ENCODE measurements at places on chromosomes 16 and 17. TPM values are rescaled to one million over a fixed set of nuclear protein-coding genes. Genes with fewer than 3 reads are reported as not detected.
A peak's percentile ranks its signal among the peaks of the same experiment; 100 is the strongest.

DNA sequence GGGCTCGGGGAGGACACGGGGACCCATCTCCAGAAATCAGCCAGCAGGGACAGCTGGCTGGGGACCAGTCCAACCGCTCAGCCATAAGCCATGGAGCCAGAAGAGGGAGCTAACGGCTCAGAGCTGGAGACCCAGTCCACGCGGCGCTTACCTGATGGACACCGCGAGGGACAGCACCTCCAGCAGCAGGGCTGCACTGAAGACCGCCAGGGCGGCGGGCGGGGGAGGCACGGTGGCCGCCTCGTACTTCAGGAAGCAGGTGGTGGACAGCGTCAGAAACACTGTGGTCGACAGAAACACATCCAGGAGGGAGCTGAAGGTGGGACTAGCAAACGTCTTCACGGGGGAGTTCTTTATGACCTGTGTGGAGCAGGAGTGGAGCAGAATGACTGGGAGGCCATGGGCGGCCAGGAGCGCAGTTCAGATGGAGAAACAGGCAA is 102.6 kb upstream of the CREBBP start:
- no peaks in the 10 kb centered on the region for H3K27me3 ChIP-seq
- no peak overlapping the region for H3K4me3 ChIP-seq
- H3K4me1 ChIP-seq: no peaks in the 10 kb centered on the region
- peak; percentile 89 for DNase-seq
- H3K27ac ChIP-seq: no peak overlapping the region

The ANKRD40CL gene
- not detected for total RNA-seq

The C16orf96 gene
- total RNA-seq: 0.88 TPM

DNA sequence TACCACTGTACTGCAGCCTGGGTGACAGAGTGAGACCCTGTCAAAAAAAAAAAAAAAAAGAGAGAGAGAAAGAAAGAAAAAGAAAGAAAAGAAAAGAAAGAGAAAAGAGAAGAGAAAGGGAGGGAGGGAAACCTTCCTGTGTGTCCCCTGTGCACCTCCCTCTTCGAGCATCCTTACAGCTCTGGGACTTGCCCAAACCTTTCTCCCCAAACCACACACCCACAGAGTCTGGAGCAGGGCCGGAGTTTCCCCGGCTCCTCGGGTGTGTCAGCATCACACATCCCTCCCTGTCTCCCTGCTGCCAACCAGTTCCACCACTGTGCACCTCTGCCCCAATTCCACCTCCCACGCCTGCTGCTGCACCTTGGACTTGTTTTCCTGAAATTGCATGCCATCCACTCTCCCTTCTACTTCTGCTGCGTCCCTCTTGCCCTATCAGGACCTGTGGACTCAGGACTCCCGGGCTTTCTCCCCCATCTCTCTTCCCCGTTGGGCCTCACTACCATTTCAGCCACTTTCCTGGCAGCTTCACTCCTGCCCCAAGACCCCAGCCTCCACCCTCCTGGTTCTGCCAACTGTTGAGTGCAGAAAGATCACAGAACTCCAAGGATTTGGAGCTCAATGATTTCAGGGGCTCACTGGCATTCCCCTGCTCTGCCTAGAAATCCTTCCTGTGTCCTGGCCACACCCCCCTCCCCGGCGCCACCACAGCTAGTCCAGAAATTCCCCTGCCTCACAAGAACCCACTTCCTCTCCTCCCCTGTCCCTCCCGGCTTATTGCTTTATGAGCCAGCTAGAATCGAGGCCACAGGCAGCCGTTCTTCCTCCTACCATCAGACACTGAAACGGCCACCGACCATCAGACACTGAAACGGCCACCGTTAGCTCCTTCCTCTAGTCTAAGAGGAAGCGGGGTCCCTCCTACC is 3.7 kb upstream of the CDK3 start:
- H3K27ac ChIP-seq: no peak overlapping the region
- H3K36me3 ChIP-seq: no peaks in the 10 kb centered on the region

DNA sequence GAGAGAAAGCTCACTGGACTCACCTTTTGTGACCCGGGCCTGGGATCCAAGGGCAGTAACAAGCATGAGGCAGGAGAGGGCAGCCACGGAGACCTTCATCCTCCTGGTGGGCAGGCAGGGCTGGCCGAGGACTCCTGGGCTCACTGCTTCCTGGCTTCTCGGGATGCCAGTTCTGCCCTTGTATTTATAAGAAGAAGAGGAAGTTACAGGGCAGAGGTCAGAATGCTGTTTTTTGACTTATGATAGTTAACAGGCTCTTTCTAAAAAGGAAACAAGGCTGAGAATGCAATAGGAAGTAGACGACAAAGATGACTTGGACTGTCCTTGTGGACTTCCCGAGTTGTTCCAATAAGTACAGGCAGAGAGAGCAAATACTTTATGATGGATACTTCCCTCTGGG is at the start of gene CCL23:
Gene CCL23 (minus strand): TSS at position 174 of the 400 bp plus-strand sequence. CDS start 75 bp downstream, at position 99.
- no peaks in the 10 kb centered on the region for H3K36me3 ChIP-seq
- no peak within 1 kb of the TSS for H3K4me3 ChIP-seq

GRCh38 chr16:88730632-88731607 is 24.6 kb downstream of the CTU2 start:
- no peaks in the 10 kb centered on the region for H3K27me3 ChIP-seq
- no peak for DNase-seq
- no peak overlapping the region for H3K27ac ChIP-seq
- peaks cover 35% of the 10 kb centered on the region for H3K36me3 ChIP-seq
- H3K4me1 ChIP-seq: no peaks in the 10 kb centered on the region
- no peak overlapping the region for H3K4me3 ChIP-seq

GRCh38 chr16:68575082-68575481 is 36.0 kb downstream of the ZFP90 start:
- H3K27ac ChIP-seq: no peak overlapping the region
- H3K4me1 ChIP-seq: no peaks in the 10 kb centered on the region
- H3K27me3 ChIP-seq: no peaks in the 10 kb centered on the region
- no peak overlapping the region for H3K4me3 ChIP-seq

The SNX20 gene
- total RNA-seq: 1.2 TPM

The KRTAP2-1 gene
- not detected for total RNA-seq

The FTO gene
- 125 TPM for total RNA-seq

The TMEM106A gene
- total RNA-seq: 12.7 TPM

The SOST gene
- total RNA-seq: not detected

GRCh38 chr16:22813948-22814710 is at the start of gene HS3ST2:
Gene HS3ST2, plus strand, starts transcription at chr16:22814162. Its CDS starts 449 bp downstream, at chr16:22814611.
- no peak within 1 kb of the TSS for H3K27ac ChIP-seq
- DNase-seq: peak; percentile 5
- H3K4me3 ChIP-seq: peak within 1 kb of the TSS; percentile 30
- no peaks in the 10 kb centered on the region for H3K36me3 ChIP-seq

DNA sequence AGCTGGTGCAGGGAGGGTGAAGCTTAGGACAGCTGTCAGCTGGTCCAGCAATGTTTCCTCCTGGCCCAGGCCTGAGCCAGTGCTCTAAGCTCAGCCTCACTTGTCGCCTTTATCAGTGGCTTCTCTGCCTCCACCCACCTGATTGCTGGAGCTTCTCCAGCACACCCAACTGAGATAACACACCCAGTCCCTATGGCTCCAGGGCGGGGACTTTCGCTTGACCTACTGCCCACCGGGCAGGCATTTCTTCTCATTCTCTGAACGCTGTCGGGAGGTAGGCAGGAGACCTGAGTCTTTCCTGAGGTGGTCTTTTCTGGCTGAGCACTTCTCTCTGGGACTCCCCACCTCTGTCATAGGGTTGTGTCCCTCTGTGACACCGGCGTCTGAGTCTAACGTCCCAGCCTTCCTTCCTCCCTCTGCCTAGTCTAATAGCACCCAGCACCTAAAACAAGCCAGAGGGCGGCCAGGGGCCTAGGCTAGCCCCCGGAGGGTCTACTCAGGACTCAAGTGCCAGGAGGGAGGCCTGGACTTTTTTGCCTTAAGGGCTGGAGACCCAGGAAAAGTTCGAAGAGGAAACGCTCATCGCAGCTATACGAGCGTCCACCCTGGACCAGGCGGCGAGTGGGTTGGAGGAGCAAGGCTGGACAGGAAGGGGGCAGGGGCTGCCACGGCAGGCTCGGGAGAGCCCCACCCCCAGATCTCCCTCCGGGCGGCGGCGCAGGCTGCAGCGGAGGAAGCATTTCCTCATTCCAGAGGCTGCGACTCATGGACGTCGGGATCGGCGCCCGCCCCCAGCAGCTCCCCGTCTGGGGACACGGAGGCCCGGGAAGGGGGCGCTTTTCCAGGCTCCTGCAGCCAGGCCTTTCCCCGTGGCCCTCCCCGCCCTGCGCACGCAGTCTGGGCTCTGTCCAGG is 756 bp downstream of the TAX1BP3 start:
- H3K4me1 ChIP-seq: peaks cover 14% of the 10 kb centered on the region
- H3K27ac ChIP-seq: peak overlapping the region; percentile 99
- H3K27me3 ChIP-seq: no peaks in the 10 kb centered on the region
- DNase-seq: peak; percentile 84

The KRT28 gene
- not detected for total RNA-seq

GRCh38 chr17:60695960-60696359 is 18.3 kb downstream of the BCAS3 start:
- no peak overlapping the region for H3K27ac ChIP-seq
- H3K4me1 ChIP-seq: no peaks in the 10 kb centered on the region
- H3K36me3 ChIP-seq: no peaks in the 10 kb centered on the region
- H3K27me3 ChIP-seq: no peaks in the 10 kb centered on the region
- DNase-seq: no peak

GRCh38 chr17:71111460-71111859 is 942.1 kb downstream of the KCNJ2 start:
- DNase-seq: no peak
- H3K27ac ChIP-seq: no peak overlapping the region
- H3K36me3 ChIP-seq: no peaks in the 10 kb centered on the region
- no peaks in the 10 kb centered on the region for H3K27me3 ChIP-seq

- no peaks in the 10 kb centered on the region for H3K36me3 ChIP-seq
- H3K4me1 ChIP-seq: no peaks in the 10 kb centered on the region
- H3K27me3 ChIP-seq: no peaks in the 10 kb centered on the region
- no peak for DNase-seq
- no peak overlapping the region for H3K27ac ChIP-seq
Measured at GRCh38 chr17:6413065-6413464, 21.9 kb downstream of the AIPL1 start.

The GRIN2A gene
- 0.11 TPM for total RNA-seq

GRCh38 chr16:14445937-14446715 is 183.9 kb downstream of the PARN start:
- no peak overlapping the region for H3K27ac ChIP-seq
- H3K4me1 ChIP-seq: peaks cover 7% of the 10 kb centered on the region
- H3K27me3 ChIP-seq: no peaks in the 10 kb centered on the region
- DNase-seq: no peak

The KCNJ12 gene
- total RNA-seq: 2.4 TPM

DNA sequence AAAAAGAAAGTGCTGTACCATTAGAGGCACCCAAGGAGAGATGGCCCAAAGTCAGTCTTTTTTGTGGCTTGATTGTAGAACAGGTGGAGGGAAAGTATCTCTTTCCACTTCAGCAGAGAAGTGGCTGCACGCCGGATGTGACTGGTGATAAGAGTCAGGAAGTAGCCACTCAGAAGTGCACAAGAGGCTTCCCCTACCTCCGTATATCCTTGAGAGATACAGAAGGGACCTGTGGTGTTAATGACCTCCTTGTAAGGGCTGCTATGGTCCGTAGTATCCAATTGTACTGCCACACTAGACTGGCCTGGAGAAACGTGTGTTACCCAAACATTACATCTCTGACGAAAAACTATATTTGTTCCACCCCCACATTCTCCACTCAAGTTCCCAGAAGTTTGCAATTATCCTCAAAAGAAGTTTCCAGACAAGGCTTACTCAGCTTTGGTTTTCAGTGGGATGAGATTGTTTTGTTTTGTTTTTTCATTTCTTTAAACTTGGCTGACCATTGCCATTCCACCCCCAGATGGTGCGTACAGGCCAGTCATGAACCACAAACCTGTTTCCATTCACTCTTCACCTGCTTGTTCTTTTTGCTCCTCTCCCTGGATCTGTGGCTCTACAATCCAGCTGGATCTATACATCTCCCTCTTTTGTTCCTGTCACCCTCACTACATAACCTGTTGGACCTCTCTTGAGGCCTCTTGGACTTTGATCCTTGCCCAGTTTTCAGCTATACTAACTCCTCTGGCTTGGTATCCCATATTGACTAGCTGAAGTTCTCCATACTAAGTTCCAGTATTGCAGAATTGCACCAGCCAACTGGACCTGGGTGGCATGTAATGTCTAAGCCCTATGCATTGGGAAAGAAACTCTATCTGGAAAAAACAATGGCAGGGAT is 20.7 kb upstream of the MED13 start:
- DNase-seq: peak; percentile 41
- no peak overlapping the region for H3K27ac ChIP-seq
- no peak overlapping the region for H3K4me3 ChIP-seq
- no peaks in the 10 kb centered on the region for H3K36me3 ChIP-seq
- no peaks in the 10 kb centered on the region for H3K27me3 ChIP-seq

GRCh38 chr16:69626256-69626655 is 60.5 kb downstream of the NFAT5 start:
- peaks cover 9% of the 10 kb centered on the region for H3K4me1 ChIP-seq
- no peaks in the 10 kb centered on the region for H3K27me3 ChIP-seq
- no peak for DNase-seq
- no peak overlapping the region for H3K27ac ChIP-seq

The IL34 gene
- 5.0 TPM for total RNA-seq

The NPIPA7 gene
- 11.8 TPM for total RNA-seq

GRCh38 chr17:51666971-51667705 is 406.8 kb downstream of the UTP18 start:
- DNase-seq: no peak
- no peak overlapping the region for H3K4me3 ChIP-seq
- no peaks in the 10 kb centered on the region for H3K4me1 ChIP-seq
- H3K27ac ChIP-seq: no peak overlapping the region
- no peaks in the 10 kb centered on the region for H3K27me3 ChIP-seq

GRCh38 chr17:39928858-39929645 is 1.5 kb downstream of the LRRC3C start:
- DNase-seq: no peak
- peaks cover 46% of the 10 kb centered on the region for H3K4me1 ChIP-seq
- H3K27ac ChIP-seq: peak overlapping the region; percentile 94

The SLC6A2 gene
- not detected for total RNA-seq

GRCh38 chr17:65473363-65473762 is 88.1 kb downstream of the AXIN2 start:
- no peaks in the 10 kb centered on the region for H3K27me3 ChIP-seq
- peak overlapping the region; percentile 37 for H3K27ac ChIP-seq
- DNase-seq: peak; percentile 6
- H3K36me3 ChIP-seq: no peaks in the 10 kb centered on the region
- no peak overlapping the region for H3K4me3 ChIP-seq

DNA sequence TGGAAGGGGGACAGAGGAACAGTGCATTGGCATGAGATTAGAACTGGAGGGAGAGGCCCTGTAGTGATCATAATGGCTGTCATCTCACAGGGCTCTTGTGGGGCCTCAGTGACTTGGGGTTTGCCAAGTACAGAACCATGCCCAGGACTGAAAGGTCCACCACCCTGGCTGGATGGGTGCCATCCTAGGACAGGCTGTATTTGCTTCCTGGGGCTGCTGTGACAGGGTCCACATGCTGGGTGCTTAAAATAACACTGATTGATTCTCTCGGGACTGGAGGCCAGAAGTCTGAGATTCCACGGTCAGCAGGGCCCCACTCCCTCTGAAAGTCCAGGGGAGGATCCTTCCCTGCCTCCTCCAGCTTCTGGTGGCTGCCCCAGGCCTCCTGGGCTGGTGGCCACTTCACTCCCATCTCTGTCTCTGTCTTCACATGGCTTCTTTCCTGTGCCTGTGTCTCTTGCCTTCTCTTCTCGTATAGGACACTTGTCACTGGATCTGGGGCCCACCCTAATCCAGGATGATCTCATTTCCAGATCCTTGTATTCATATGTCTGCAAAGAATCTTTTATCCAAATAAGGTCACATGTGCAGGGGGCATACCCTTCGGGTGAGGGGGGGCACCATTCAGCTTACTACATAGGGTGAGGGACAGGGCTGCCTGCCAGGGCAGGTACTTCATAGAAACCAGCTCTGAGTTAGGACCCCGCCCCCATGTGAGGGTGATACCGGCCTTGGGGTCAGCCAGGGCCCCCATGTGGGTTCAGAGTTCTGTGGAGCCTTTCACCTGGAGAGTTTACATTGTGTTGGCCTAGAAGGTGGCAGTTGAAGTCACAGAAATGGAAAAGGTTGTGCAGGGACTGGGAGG is 52.6 kb downstream of the USP22 start:
- no peaks in the 10 kb centered on the region for H3K36me3 ChIP-seq
- no peak for DNase-seq
- no peak overlapping the region for H3K27ac ChIP-seq

Measured in thyroid gland (tissue), 4 donors.